Aorta (tissue), 5 donors: ENCODE measurements at places on chromosomes 6 and 20. TPM values are rescaled to one million over a fixed set of nuclear protein-coding genes. Genes with fewer than 3 reads are reported as not detected.

The IL17A gene
- total RNA-seq, result not detected

- peaks cover 10% of the 10 kb centered on the region for H3K4me1 ChIP-seq
- H3K4me3 ChIP-seq, result no peak overlapping the region
- no peak overlapping the region for H3K27ac ChIP-seq
- DNase-seq, result no peak
Observed at GRCh38 chr6:46258249-46258648, 87.5 kb upstream of the ENPP5 start.

DNA sequence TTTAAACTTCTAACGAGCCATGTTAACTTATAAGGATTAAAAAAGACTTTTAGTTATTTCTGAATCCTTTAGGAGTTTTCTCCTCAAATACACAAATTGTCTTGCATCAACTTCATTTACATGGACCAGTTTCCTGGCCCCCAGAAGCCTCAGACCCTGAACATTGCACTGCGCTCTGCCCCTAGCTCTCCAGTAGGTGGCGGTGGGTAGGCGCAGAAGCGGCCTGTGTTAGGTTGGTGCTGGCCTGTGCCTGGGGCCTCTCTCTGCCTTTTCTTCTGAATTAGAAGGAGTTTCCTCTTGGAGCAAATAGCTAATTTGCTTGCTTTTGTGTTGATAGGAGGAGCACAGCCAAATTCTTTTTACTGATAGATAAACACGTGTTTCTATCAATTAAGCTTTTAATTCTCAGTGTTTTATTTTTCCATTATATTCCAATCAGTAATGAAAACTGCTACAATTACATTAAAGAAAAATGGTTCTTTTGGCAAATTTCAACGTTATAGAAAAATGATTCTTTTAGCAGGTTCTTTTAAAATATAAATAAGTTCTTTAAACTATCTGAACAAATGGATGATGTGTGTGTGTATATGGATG lies 44.4 kb downstream of the DTD1 start:
- no peak overlapping the region for H3K4me3 ChIP-seq
- peak; percentile 73 for DNase-seq
- no peaks in the 10 kb centered on the region for H3K36me3 ChIP-seq
- H3K27me3 ChIP-seq, result no peaks in the 10 kb centered on the region

DNA sequence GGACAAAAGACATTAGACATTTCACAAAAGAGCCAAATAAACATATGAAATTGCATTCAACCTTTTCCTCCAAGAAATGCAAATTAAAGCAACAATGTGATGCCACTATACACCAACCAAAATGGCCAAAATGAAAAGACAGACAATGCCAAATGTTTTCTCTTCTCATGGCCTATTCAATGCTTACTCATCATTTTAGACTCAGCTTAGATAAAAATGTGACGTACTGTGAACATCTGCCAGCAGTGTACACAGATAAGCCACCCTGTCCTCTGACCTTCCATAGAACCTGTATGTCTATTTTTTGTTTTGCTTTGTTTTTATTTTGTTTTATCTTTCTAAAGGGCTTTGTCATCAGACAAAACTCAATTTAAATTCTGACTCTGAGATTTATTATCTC lies 385.2 kb downstream of the FRK start:
- H3K36me3 ChIP-seq, result no peaks in the 10 kb centered on the region
- no peak overlapping the region for H3K4me3 ChIP-seq
- no peak for DNase-seq
- no peak overlapping the region for H3K27ac ChIP-seq
- no peaks in the 10 kb centered on the region for H3K27me3 ChIP-seq

The CLPSL1 gene
- total RNA-seq, result not detected

- no peak for DNase-seq
- no peaks in the 10 kb centered on the region for H3K27me3 ChIP-seq
- no peak overlapping the region for H3K4me3 ChIP-seq
- no peak overlapping the region for H3K27ac ChIP-seq
- H3K4me1 ChIP-seq, result no peaks in the 10 kb centered on the region
- H3K36me3 ChIP-seq, result no peaks in the 10 kb centered on the region
Observed at GRCh38 chr6:52389626-52390360, 27.8 kb downstream of the PAQR8 start.
